ENCODE measurements at places on chromosomes 2 and 18. TPM values are rescaled to one million over a fixed set of nuclear protein-coding genes. Genes with fewer than 3 reads are reported as not detected.

B3GNT7 gene
- 3.0 TPM for total RNA-seq

PROKR1 gene
- total RNA-seq: 0.03 TPM

CFAP221 gene
- total RNA-seq: not detected

VIL1 gene
- 0.24 TPM for total RNA-seq

DARS1 gene
- total RNA-seq: 50.5 TPM

SPATS2L gene
- total RNA-seq: 125 TPM

KIF5C gene
- total RNA-seq: 0.39 TPM

ZC3H6 gene
- total RNA-seq: 0.11 TPM
